ENCODE measurements at places on chromosomes 6 and 20.

- no peak for DNase-seq
Measured at GRCh38 chr6:16446273-16446672, 207.9 kb downstream of the GMPR start.

DNA sequence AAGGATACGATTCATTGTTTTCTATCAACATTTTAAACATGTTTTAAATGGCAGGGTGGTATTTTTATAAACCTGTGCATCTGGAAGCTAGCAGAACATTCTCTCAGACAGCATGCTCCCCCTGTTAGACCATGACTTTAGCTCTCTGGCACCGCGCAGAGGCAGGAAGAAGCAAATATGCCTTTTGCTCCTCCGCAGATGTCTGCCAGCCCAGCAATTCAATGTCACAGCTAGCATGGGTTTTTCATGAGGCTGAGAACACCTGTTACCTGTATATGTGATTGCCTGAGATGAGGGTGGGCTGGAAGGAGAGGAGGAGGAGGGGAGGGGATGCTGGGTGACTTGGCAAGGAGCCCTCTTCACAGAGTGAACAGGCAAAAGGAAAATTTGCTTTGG, 6.7 kb downstream of the MTCH1 start:
- no peak for DNase-seq

DNA sequence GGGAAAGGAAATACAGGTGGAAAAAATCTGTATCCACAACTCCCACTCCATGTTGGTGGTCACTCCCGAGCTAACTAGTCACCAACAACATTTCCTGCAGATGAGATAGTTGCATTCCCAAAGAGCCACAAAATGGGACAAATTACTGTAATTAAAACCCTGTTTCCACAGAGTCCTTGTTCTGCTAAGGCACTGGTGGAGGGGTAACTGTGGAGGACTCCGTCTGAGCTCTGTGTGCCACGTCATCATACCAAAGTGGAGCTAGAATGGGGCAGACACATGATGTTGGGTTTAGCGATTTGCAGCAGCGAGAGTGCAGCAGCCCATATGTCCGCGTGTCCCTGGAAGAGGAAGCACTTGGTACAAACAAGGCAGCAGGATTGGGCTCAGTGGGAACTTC, 172.5 kb upstream of the KCNK16 start:
- DNase-seq: no peak

DNA sequence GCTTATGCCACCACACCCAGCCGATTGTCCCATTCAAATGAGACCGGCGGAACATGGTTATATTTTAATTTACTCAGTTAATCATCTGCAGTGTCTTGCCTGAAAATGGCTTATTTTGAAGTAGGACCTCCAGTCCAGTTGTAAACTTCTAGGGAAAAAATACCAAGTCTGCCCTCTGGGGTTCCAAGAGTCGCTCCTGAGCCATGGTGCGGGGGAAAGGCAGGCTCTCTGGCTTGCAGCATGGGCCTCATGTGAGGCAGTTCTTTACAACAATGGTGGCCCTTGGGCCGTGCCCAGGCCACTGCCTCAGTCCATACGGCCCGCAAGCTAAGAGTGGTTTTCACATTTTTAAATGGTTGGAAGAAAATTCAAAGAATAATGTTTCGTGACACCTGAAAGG, 62.7 kb upstream of the XRN2 start:
- no peak for DNase-seq

DNA sequence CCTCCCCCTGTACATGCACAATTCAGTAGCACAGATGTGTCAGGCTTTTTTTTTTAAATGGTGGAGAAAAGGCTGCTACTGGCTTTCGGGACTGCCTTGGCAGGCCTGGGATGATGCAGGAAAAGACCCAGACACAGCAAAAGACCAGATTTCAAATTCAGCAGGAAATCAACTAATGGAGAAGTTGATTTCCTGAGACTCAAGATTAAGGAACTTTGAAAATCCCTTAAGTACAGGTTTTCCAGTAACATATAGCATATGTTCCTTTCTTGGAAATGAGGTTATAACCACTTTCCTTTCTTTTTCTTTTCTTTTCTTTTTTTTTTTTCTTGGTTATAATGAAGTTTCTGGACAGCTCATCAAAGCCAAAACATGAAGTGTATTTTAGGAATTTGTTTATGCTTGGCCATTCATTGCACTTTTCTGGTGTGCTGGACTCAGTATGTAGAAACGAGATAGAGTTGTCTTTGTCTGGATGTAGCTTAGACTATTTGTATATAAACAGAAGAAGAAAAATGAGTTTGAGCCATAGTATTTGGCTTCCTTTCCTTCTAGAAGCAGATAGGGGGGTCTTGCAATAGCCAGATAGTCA, 119.4 kb downstream of the SASH1 start:
- no peak for DNase-seq

DNA sequence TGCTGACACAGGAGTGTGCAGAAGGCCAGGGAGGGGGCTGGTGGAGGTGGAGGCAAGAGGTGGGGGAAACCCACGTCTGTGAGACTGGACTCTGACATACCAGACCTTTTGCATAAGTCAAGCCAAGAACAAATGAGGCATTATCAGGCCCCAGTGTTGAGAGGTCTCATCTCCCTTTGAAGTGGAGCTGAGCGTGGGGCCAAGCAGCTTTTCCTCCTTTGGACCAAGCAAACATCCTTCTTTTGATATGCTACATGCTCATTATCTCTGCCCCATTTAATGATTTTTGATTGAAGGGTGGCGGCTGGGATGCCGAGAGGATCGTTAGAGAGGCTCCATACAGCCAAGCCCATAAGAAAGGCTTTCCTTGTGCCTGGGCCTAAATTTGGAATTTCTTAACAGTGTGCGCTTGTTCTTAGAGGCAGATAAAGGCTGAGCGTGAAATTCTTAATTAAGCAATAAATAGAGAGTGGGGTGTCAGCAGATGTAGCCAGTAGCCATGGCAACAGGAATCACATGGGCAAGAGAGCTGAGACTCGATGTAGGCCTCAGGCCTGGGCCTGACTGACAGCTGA, 244.5 kb downstream of the PKHD1 start:
- no peak for DNase-seq

DNA sequence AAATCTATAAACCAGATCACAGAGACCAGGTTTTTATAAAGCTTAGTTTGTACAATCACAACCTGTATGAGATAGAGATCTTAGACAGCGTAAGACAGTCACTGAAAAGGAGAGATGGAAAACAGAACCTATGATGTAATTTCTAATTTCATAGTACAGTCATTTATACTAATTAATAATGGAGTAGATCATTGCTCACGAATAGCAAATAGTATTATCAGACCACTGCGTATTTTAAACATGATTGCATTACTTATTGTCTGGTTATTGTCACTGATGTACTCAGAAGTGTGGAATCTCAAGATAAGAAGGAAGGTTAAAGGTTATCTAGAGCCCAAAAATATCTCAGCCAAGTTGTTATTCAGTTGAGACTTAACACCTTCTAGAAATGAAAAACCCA, 115.6 kb downstream of the KHDC1L start:
- DNase-seq: no peak

GRCh38 chr6:54768494-54768893, 78.1 kb upstream of the FAM83B start:
- DNase-seq: no peak

- DNase-seq: no peak
Measured at GRCh38 chr6:82906489-82906888, 159.2 kb downstream of the UBE3D start.

DNA sequence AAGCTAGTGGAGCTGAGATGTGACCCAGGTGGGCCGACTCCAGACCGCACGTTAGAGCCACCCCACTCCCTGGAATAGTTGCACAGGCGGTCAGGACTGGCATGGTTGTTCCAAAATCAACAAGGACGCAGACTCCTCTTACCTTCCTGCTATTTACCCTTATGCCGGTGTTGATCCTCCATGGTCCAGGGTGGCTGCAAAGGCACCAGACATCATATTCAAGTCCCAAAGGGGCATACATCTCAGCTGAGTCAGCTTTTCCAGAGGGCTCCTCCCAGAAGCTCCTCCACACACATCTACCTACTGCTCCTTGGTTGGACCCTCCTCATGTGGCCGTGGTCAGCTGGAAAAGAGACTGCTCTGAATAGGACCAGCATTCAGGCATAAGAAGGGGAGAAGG, 112.2 kb downstream of the SYCP2 start:
- DNase-seq: no peak

DNA sequence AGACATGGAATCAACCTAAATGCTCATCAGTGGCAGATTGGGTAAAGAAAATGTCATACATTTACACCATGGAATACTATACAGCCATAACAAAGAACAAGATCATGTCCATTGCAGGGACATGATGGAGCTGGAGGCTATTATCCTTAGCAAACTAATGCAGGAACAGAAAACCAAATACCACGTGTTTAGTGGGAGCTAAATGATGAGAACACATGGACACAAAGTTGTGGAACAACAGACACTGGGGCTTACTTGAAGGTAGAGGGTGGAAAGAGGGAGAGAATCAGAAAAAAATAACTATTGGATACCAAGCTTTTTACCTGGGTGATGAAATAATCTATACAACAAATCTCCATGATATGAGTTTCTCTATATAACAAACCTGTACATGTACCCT, 701.3 kb downstream of the TBC1D32 start:
- no peak for DNase-seq

- DNase-seq: no peak
Measured at GRCh38 chr6:128847431-128848210, 35.3 kb upstream of the LAMA2 start.

GRCh38 chr6:148997865-148998264, 251.0 kb downstream of the UST start:
- no peak for DNase-seq

GRCh38 chr6:110358553-110359160, 508 bp upstream of the METTL24 start:
- no peak for DNase-seq

DNA sequence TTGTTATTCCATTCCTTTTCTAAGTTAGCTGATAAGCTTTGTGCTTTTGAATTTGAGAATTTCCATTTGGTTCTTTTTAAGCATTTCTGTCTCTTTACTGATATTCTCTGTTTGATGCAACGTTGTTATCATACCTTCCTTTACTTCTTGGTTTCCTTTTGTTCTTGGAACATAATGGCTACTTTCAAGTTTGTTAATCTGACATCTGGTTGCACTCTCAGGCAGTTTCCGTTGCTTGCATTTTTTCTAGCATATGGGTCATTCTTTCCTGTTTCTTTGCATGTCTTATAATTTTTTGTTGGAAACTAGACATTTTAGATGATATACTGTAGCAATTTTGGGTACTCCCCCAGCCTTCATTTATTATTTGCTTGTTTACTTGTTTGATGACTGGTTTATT, 12.5 kb downstream of the CDC5L start:
- no peak for DNase-seq

Measured in stimulated activated CD8-positive, alpha-beta memory T cell treated with anti-CD3 and anti-CD28 coated beads, Interleukin-7, amount 100 ng/mL, for 1 hour (primary cell).